ENCODE measurements at places on chromosomes 6 and 20.

DNA sequence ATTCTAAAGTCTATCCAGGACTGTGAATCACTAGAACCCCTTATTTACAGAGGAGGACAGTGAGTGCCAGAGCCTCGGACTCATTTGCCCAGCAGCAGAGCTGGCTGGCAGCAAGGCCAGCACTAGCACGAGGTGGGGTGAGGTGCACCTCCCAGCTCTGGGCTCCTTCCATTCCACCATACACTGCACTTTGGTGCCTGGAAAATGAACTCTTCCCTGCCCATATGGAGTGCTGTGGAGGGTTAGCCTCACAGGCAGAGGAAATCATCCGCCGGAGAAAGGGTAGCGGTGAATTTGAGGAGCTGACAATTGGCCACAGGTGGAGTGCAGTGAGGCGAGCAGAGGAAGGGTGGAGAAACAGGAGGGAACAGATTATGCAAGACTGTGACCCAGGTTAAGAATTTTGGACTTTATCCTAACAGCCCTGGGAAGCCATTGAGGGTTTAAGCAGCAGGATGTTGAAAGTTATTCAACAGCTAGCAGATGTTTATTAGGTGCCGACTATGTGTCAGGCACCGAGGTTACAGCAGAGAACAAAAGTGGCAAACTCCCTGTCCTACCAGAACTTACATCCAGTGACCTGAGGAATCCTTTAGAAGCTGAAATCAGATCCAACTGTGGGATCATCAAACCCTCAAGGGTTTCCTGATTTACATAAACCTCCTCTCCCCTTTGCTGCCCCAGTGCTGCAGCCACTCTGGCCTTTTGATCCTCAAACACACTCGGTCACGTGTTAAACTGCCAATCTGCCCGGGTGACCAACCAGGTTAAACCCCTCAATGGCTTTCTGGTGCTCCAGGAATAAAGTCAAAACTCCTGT lies 6.2 kb downstream of the TRIM26 start:
- DNase-seq, result no peak

- no peak for DNase-seq
Observed at GRCh38 chr6:169445661-169446581, 192.3 kb upstream of the THBS2 start.

DNA sequence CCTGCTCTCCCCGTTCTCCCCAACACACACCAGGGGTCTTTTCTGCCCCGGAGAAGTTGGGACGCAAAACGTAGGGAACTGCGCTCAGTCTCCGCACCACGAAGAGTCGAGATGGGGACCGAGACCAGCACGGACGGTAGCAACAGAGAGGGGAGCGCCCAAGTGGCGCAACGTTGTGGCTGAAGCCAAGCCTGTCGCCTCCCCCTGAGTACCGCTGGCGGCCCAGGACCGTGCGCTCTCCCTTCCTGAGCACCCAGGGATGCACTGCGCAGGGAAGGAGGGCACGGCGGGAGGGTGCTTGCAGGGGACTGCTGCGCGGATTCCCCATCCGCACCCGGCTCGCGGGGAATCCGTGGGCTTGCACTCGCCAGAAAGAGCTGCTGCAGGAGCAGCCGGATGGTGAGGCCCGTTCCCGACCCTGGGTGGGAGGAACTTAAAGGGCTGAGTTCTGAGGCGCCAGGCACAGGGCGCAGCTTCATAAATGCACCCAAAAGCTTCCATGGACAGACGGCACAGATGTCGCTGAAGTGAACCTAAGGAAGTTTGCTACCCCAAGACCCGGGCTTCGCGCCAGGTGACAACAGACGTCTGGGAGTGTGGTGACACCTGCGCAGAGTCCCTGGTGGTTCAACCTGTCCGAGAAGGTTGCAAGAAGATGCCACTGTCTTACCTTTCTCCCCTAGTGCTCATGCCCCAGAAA lies 178.7 kb downstream of the TBXT start:
- DNase-seq, result no peak

- no peak for DNase-seq
Observed at GRCh38 chr6:3292431-3293197, 33.9 kb downstream of the PSMG4 start.

DNA sequence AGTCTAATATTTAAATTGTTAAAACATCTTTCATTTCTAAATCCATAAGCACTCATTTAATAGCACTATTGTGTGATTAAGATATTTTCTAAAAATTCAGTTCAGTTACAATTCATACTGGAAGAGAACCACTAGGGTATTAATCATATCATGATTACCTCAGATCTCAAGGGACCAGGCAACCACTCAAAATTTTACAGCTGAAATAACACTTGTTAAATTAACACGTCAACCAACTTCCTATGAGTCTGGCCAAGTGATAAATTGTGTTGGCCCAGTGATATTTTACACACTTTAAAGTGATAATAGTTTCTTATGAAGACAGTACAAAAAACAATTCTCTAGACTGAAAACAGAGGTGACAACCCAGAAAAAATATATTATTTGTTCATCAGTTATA lies 869.0 kb upstream of the ADGRB3 start:
- DNase-seq, result no peak

GRCh38 chr6:137405806-137406205 lies 88.4 kb downstream of the OLIG3 start:
- DNase-seq, result no peak

DNA sequence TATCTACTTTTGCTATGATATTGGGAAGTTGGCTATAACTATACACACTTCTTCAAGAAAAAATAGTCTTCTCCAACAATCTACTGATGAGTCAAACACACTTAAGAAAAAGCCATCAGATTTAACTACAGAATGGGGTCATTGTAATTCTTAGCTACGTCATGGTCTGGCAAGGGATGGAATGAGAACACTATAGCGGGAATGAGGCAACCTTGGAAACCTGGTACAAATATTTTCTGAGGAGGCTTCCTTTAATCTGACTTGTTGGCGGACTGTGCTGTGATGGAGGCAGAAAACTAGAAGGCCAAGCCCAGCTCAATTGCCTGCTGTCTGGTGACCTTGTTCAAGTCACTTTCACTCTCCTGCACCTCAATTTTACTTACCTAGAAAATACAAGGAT lies 586.8 kb upstream of the JAG1 start:
- DNase-seq, result no peak

DNA sequence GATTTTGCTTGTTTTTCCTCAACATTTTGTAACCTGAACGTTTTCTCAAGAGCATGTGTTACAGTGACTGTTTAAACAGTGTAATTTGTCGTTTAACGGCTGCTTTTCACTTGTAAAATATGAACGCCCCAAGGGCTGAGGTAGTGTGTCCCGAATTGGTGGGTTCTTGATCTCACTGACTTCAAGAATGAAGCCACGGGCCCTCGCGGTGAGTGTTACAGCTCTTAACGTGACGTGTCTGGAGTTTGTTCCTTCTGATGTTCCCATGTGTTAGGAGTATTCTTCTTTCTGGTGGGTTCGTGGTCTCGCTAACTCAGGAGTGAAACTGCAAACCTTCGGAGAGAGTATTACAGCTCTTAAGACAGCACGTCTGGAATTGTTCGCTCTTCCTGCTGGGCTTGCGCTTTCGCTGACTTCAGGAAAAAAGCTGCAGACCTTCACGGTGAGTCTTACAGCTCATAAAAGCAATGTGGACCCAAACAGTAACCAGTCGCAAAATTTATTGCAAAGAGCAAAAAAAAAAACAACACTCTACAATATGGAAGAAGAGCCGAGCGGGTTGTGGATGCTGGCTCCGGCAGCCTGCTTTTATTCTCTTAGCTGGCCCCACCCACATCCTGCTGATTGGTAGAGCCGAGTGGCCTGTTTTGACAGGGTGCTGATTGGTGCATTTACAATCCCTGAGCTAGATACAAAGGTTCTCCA lies 25.1 kb upstream of the TRIM27 start:
- DNase-seq, result no peak
